HFF-Myc (cell line): ENCODE measurements at places on chromosomes 11 and 22.

DNA sequence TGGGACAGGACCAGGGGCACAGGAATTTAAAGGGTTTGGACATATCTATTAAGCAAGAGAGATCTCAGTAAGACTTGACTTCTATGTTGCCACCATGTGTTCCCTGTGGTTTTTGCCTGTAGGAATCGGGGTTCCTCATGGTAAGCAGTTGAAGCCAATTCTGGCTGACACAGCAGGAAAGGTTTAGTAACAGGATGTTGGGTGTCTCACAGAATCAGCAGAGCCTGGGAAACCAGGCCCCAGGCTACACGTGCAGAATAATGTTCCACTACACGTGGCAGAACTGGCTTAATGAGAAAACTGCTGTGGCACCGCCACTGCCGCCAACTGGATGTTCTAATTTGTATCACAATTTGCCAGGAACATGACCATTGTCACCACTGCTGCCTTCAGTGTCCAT, 264.6 kb upstream of the PLET1 start:
- DNase-seq = peak; percentile 16

- no peak for DNase-seq
These were observed 8.3 kb upstream of the FGF19 start for GRCh38 chr11:69711822-69712801.

DNA sequence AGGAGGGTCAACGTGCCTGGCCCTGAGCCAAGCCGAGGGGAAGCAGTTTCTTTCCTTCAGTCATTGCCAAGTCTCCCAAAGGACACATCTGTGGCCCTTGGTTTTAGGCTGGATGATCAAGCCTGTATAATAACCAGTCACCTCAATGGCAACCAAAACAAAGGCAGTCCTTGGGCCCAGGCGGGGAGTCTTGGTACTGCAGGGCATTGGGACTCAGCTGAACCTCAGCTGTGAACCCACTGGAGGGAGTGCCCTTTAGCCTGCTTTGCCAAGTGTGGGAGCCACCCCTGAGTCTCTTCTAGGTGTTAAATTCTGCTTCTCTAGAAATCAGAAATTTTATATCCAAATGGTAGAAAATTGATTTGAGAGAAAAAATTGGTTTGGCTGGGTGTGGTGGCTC, 36.9 kb downstream of the CPT1A start:
- no peak for DNase-seq

DNA sequence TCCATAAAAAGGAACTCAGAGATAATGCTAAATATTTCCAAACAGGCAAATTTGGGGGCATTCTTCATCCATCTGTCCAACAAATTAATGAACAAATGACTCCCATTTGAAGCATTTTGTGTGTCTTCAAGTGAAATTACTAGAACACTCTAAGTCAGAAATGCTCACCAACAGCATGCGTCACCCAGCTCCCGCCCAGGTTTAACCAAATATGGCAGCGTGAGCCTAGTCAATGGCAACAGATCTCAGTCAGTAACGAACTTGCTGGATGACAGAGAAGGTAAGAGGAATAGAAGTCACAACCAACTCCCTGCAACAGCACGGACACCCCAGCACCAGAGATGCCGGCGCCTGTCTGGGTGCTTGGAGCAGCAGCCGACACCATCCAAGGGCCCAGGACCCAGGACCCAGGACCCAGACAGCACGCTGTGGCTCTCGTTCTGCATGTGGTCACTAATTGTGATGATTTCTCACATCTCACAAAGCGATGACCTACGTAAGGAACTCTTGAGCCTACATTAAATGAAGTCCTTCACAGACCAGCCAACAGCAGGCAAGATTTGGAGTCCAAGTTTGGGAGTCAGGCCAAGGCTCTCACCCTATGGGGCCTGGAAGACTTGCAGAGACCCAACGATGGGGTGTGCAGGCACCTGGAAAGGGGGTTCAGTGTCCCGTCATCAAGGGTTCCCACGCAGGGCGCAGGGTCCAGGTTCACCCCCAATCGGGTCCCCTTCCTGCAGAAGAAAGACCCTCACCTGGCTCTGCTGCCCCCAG, 556.9 kb downstream of the BRD1 start:
- DNase-seq = no peak

DNA sequence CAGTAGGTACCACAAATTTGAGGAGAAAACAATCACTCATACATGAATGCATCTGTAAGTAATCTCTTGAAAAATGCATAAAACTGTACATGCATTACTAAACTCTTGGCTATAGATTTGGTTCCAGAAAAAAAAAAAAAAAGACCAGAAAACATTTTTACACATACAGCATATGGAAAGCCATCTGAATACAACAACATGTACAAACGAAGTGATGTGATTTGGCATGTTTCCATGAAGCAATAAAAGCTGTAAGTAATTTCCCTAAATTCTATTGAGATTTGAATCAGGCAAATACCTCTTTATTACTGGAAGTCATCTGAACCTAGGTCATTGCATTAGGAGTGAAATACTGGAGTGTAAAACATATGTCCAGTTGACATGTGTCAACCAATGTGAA, 31.9 kb upstream of the ZC3H12C start:
- no peak for DNase-seq

DNA sequence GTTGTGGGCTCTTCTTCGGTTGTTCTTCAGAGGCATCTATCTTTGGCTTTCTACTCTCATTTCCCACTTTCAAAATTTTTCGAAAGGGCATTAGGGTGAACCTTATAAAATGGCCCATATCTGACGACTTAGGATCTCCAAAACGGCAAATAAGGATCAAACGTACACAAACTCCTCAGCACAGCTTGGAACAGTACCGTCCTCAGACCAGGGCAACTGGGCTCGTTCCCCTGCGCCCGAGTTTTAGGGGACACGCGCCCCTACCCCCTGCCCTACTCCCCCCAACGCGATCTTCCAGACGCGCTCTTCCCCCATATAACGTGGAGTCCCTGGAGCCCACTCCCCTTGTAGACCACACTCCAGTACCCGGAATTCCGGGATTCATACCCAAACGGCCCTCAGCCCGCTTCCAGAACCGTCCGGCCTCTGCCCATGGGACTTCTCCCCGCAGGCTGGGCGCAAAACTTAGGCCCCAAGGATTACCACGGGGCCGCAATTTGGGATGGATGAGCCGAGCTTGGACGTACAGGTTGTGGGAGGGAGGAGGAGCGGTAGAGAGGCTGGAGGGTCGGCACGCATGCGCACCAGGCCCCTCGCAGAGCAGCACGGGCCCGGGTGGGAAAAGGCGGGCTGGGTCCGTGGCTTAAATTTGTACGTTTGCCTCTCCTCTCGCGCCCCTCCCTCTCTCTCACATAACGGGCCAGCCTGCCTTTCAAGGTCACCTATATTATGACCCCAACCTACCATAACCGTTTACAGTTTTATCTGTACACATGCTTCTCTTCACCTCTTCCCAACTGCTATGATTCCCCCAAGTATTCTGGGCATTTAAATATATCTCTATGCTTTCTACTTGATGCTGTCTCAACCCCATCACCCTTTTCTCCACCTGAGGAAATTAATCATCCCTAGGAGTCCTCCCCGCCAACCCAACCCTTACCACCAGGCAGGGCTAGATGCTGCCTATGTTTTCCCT, 3.4 kb downstream of the CCDC89 start:
- no peak for DNase-seq

GRCh38 chr11:72704028-72704782, 30.0 kb upstream of the PDE2A start:
- DNase-seq = no peak

- DNase-seq = no peak
These were observed 926 bp downstream of the PRR5L start for GRCh38 chr11:36296884-36297543.

DNA sequence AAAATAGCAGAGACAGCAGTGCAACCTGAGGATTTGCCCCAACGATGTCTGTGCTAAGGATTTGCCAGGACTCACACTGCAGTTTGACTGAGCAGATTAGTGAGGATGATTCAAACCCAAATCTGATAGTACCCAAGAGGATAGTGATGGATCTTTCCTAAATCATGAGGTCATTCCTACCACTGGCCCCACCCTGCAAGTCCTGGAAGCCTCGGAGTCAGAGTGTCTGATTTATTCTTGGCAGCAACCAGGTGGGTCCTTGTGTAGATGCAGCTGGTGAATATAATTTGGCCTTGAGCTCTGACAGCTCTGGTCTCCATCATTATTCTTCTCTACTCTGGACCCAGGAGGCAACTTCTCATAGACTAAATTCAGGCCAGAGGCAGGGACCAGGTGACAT, 179.3 kb upstream of the RAG2 start:
- no peak for DNase-seq

DNA sequence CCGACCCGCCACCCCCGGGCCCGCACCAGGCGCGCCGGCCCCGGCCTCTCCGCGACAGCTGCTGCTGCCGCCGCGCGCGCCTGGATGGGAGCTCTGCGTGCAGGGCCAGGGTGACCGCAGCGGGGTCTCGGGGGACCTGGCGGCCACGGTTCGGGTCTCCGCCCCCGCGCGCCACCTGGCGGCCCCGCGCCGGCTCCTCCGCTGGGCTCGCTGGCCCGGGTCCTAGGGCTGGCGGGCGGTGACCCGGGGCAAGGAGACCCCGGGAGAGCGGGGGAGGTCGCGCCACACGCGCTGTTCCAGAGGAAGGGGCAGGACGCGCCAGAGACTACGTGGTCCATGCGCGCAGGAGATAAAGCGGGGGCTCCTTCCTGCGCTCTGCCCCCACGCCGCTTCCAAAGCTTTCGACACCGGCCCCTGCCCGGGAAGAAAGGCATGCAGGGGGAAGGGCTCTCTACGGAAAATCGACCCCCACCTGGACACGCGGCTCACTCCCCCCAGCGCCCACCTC, 562 bp downstream of the SHANK2 start:
- no peak for DNase-seq
